BJ (cell line): ENCODE measurements at places on chromosomes 12 and 14.

DNA sequence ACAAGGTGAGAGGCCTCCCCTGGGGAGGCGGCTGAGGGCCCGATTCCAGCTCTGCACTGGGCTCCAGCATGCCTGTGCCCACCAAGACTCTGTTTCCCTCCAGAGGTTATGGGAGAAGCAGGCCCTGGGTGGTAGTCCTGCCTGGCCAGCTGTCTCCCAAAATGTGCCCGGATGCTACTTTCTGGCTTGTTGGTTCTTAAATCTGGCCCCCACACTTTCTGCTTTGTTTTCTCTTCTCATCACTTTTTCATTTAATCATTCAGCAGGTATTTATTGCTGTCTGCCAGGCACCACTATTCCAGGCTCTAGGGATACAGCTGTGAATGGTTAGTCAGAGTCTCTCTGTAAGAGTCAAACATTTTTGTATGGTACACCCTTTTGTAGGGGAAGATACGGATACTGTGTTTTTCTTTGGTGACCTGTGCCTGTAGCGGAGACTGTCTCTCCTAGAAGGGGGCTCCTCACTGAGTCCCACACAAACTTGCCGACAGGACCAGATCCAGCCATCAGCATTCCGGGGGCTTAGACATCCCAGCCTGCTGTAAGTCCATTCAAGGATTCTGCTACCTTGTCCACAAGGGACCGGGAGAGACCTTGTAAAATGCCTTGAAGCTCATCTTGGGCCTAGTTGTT lies 3.8 kb downstream of the DHRS2 start:
- no peak for DNase-seq

GRCh38 chr12:122545855-122546254 lies 18.8 kb downstream of the KNTC1 start:
- DNase-seq, result no peak

- DNase-seq, result no peak
Measured at GRCh38 chr12:45478931-45479330, 250.6 kb upstream of the ARID2 start.

DNA sequence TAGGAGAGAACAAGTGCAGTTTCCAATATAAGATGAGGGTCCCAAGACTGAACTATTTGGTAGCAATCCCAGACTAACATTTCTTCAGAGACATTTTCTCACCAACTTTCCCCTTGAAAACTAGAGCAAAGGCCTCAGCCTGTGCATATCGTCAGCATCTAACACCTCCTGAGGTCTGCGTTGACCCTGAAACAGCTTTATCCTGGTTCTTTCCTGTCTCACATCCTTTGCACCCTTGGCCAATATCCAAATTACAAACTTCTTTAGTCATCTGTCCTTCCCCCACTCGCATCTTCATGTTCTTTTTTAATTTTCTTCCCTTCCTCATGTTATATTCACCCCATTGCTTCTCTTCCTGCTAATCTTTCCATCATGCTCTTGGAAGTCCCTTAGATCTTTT lies 83.0 kb downstream of the FAR2 start:
- DNase-seq, result no peak

DNA sequence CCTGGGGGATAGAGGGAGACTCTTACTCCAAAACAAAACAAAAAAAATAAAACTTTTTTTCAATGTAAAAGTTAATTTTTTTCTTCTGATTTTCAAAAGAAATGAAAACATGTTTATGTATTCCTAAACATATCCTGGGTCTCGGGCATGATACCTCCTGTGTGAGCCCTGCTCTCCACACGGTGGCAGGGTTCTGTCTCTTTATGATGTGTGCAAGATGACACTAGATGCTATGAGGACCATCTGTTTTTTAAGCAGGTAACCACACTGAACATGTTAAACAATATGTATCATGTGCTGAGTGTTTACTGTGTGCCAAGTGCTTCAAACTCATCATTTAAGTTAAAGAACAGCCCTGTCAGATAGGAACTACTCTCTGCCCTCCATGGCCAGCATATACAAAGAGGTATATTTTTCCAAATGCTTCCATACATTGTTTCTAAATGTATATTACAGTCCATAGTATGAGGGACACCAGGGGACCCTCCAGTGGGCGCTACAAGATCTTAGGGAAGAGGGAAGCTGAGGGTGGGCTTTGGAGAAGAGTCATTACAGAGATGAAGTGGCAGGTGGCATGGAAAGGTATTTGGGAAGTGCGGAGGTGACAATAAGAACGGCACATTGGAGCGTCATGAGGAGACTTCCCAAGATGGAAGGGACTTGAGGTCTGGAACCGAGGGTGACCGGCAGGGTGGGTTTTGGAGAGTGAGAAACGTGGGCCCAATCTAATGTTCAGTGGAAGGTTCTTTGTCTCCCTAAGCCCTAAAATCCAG lies 28.5 kb downstream of the FOS start:
- no peak for DNase-seq

DNA sequence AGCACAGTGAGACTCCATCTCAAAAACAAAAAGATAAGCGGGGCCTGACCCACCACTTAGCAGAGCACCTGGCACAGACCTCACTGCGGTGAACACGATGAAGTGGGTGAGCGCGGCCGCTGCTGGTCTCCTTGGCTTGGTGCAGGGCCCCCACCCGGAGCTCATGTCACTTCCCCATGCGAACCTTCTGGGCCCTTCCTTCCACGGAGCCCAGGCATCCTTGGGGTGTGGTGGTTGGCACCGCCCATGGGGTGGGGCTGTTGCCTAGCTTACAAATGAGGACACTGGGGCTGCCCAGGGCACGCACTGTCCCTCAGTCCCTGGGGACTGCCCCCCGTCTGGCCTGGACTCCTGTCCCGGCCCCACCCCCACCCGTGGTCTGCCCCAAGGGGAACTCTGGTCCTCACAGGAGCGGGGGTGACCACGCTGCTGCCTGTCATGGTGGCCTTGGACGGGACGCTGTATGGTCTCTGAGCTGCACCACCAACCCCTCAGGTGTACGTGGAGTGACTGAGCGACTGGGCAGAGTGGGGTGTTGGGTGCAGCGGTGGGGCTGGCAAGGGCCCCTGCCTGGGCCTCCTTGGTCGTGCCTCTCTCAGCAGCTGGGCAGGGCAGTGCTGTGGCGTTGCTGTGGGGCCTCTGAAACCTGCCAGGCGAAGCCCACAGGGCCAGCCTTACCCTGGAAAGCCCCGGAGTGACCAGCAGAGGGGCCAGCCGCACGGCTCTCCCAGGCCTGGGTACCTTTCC lies 15.3 kb downstream of the FBRSL1 start:
- no peak for DNase-seq
